ENCODE measurements at places on chromosomes 12 and 14. TPM values are rescaled to one million over a fixed set of nuclear protein-coding genes. Genes with fewer than 3 reads are reported as not detected.

GRCh38 chr12:6839482-6840201 is 1.1 kb upstream of the GNB3 start:
- DNase-seq = no peak

GRCh38 chr12:69527506-69528272 is 57.5 kb downstream of the FRS2 start:
- no peak for DNase-seq

GRCh38 chr14:64563696-64564095 is 13.9 kb downstream of the PPP1R36 start:
- DNase-seq = no peak

DNA sequence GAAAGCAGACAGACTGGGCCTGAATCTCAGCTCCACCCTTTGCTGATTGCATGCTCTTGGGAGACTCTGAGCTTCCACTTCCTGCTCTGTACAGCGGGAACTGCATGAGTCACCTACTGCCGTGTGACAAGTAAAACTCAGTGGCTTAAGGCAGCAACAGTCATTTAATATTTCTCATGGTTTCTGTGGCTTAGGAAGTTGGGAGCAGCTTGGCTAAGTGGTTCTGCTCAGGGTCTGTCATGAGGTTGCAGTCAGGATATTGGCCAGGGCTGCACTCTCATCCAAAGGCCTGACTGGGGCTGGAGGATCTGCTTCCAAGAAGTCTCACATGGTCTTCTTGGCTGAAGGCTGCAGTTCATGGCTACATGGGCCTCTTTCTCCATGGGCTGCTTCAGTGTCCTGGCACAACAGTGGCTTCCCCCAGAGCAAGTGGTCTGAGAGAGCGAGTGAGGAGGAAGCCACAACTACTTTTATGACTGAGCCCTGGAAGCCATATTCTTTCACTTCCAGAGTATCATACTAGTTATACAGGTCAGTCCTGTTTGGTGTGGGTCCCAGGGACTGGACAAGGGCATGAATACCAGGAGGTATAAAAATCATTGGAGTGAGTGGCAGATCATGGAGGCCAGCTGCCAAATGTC is 49.7 kb downstream of the FAM222A start:
- peak; percentile 35 for DNase-seq

CPNE6 gene
- total RNA-seq = 1.8 TPM

TBC1D30 gene
- total RNA-seq = 4.3 TPM

CYP27B1 gene
- total RNA-seq = 0.28 TPM

Data from sigmoid colon (tissue), 7 donors.